ENCODE measurements at places on chromosomes 13 and 19. TPM values are rescaled to one million over a fixed set of nuclear protein-coding genes. Genes with fewer than 3 reads are reported as not detected.

ZNF8 gene
- 4.8 TPM for total RNA-seq

NOTCH3 gene
- 34.8 TPM for total RNA-seq

SPACA4 gene
- total RNA-seq: not detected

IGFL2 gene
- not detected for total RNA-seq

SIAH3 gene
- total RNA-seq: 0.08 TPM

DNAJC3 gene
- total RNA-seq: 40.9 TPM

ENOX1 gene
- total RNA-seq: 2.8 TPM

USF2 gene
- total RNA-seq: 67.2 TPM

SLITRK6 gene
- 4.0 TPM for total RNA-seq

FBXO17 gene
- 24.3 TPM for total RNA-seq

CD209 gene
- total RNA-seq: not detected

NTF4 gene
- total RNA-seq: not detected

ZNF154 gene
- total RNA-seq: 1.3 TPM

CRB3 gene
- total RNA-seq: 1.7 TPM

KIR3DL3 gene
- not detected for total RNA-seq

COL5A3 gene
- total RNA-seq: 7.7 TPM

CABP5 gene
- total RNA-seq: not detected

ZNF829 gene
- 4.1 TPM for total RNA-seq

QPCTL gene
- 13.1 TPM for total RNA-seq

CEACAM4 gene
- not detected for total RNA-seq

CYP2A7 gene
- not detected for total RNA-seq

STXBP2 gene
- 28.7 TPM for total RNA-seq

KIR3DL1 gene
- not detected for total RNA-seq

RETN gene
- not detected for total RNA-seq

OR4F17 gene
- total RNA-seq: not detected

ZNF563 gene
- total RNA-seq: 2.6 TPM

RYR1 gene
- 0.48 TPM for total RNA-seq

POU2F2 gene
- 5.0 TPM for total RNA-seq

LNX2 gene
- total RNA-seq: 4.1 TPM

GRK1 gene
- not detected for total RNA-seq

KLK14 gene
- not detected for total RNA-seq

FCAR gene
- not detected for total RNA-seq

VSTM2B gene
- not detected for total RNA-seq

MAG gene
- 0.26 TPM for total RNA-seq

TSHZ3 gene
- 18.6 TPM for total RNA-seq

ZNF681 gene
- total RNA-seq: 1.8 TPM

LRRC8E gene
- total RNA-seq: 3.5 TPM

MYH14 gene
- total RNA-seq: not detected

AMER2 gene
- total RNA-seq: not detected

OR7G2 gene
- total RNA-seq: not detected
